ENCODE measurements at places on chromosomes 4 and X.
A peak's percentile ranks its signal among the peaks of the same experiment; 100 is the strongest.

DNA sequence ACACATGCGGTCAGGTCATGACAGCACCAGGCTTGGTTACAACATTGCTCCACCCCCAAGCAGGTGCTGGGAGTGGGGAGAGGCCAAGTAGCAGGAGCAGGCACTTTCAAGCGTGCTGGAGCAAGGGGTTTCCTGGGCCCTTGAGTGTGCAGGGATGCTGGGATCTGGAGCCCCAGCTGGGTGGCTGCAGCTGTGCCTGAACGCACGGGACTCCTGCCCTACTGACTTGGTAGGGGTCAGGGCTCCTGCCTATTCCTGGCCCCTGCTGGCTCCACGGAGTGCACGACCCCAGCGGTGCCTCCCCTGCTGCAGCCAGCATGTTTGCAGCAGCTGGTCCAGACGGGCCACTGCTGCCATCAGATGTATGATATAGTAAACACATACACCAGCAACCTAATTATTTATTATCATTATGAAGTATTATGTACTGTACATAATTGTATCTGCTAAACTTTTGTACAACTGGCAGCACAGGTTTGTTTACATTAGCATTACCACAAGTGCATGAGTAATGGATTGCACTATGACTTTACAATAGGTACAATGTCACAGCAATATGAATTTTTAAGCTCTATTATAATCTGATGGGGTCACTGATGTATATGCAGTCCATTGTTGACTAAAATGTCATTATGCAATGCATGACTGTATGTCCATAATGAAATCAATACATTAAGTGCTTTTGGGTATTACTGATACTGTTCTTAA is 620.6 kb downstream of the RAPGEF2 start:
- no peak for DNase-seq

DNA sequence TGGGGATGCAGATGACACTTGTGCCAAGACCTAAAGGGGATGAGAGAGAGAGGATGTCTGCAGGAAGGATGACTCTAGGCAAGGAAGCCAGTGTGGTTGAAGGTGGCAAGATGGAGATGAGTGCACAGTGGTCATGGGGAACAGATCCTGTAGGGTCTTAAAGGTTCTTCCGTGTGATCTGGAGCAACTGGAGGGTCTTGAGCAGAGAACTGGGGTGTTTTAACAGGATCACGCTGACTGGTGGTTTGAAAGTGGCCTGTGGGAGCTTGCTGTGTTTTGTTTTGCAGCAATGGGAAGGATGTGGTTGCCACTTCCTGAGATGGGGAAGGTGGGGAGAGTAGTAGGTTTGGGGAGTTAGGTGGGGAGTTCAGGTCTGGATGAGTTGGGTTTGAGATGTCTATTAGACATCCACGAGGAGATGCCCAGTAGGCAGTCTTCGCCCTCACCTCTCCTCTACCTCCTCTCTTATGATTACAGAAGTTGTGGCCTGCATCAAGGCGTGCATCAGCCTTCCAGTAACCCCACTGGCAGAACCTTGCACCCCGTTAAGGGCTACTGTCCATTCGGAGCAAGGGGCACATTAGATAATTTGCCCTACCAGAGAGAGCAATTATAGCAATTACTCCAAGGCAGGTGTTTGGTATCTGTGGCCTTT is 1.4 kb upstream of the STBD1 start:
- no peak for DNase-seq

DNA sequence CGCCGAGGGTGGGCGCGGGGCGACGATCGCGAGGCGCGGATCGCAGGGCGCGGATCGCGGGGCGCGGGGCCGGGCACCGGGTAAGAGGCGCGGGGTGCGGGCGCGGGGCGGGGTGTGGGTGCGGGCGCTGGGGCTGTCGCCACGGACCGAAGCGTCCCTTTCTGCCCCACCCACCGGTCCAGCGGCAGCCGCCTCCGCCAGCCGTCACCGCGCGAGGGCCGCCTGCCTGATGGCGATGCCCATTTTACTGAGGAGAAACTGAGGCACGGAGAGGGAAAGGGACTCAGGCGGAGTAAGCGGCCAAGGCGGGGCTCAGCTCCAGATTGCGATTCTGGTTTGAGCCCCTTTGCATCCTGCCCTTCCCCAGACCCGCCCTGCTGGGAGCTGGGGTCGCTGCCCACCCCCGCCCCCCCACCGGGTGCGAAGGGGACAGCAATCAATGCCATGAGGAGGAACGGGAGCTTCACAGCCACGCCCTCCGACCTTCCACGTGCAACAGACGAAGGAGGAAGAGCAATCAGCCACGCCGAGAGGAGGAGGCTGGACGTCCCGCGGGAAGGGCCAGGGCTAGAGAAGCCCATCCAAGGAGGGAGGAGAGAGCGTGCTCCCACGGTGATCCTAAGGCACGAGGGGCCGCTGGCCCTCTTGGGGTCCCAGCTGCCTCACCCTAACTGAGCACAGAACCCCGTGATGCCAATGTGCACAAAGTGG is 10.9 kb upstream of the MAN2B2 start:
- DNase-seq: no peak

DNA sequence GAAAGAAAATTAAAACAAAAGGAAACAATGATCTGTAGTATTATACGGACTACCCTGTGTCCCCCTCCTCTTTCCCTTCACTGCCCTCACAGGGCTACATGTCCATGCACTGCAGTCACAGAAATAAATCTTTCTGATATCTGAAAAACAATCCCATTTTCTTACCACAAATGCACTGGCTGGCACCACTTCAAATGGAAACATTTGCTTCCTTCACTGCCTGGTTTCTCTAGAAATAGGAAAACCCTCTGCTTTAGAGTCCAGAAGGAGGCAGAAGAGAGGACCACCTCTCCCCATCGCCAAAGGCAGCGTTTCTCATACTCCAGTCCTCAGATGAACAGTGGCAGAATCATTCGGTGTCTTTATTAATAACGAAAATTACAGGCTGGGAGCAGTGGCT is 98.2 kb downstream of the GRIA3 start:
- DNase-seq: no peak

- no peak for DNase-seq
Observed at GRCh38 chr4:79241846-79242245, 84.0 kb downstream of the NAA11 start.

- DNase-seq: no peak
Observed at GRCh38 chr4:25890571-25891485, 23.2 kb upstream of the SMIM20 start.

GRCh38 chr4:117447925-117448324 is 362.5 kb upstream of the TRAM1L1 start:
- DNase-seq: no peak

GRCh38 chrX:124455966-124456365 is 109.6 kb downstream of the SH2D1A start:
- no peak for DNase-seq

DNA sequence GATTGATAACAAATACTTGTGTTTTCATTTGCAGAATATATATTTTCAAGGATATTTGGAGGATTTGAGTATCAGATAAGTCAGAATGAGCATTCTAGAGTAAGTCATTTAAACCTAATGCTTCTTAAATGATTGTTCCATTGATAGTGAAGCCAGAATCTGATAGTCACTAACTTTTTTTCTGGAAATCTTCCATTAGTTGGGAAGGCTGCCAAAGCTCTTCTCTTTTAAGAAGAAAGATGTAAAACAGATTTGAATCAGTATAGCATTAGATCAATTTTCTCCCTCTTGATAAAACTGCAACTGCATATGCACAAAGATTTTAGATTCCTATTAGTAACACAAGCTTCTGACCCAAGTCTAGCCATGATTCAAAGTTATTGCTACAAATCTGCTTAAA is 256.7 kb downstream of the SPOCK3 start:
- DNase-seq: no peak

DNA sequence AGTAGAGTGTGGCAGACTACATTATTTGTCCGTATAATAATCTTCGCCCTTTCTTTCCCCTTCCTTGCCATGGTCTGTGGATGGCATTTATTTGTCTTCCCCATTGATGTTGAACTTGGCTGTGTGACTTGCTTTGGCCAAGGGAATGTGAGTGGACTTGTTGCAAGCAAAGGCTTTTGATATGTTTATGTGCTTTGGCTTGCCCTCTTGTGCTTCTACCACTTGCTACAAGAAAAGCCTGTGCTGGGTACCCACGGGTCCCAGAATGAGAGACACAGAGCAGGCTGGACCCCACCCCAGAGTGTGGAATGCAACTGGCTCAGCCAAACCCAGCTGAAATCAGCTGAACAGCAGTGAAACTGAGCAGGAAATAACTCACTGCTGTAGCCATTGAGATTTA is 63.0 kb downstream of the FAM184B start:
- no peak for DNase-seq

- DNase-seq: no peak
Observed at GRCh38 chr4:26533685-26534084, 43.4 kb upstream of the CCKAR start.

GRCh38 chr4:122151982-122152710 is at the start of gene BLTP1:
Gene BLTP1, plus strand, starts transcription at chr4:122152331. Its CDS starts 18,317 bp downstream, at chr4:122170648.
- peak; percentile 75 for DNase-seq

- no peak for DNase-seq
Observed at GRCh38 chrX:53086464-53086863, 4.3 kb downstream of the TSPYL2 start.

- no peak for DNase-seq
Observed at GRCh38 chr4:129822701-129823100, 726.7 kb downstream of the C4orf33 start.

DNA sequence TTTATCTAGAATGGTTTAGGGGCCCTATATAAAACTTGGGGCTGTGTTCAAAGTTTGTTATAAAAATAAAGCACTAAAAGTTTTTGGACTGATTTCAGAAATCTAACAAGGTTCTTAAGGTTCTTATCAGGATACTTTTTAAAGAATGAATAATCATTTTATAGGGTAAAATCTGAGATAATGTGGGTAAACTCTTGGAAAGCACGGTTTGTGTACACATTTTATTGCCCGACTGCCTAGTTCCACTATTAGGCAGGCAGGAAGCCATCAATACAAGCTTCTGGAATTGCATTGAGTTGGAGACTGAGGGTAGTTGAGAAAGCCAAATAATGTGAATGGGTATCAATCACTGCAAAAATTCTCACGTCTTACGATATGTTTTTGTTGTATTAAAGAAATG is 331.0 kb upstream of the PITX2 start:
- peak; percentile 1 for DNase-seq

DNA sequence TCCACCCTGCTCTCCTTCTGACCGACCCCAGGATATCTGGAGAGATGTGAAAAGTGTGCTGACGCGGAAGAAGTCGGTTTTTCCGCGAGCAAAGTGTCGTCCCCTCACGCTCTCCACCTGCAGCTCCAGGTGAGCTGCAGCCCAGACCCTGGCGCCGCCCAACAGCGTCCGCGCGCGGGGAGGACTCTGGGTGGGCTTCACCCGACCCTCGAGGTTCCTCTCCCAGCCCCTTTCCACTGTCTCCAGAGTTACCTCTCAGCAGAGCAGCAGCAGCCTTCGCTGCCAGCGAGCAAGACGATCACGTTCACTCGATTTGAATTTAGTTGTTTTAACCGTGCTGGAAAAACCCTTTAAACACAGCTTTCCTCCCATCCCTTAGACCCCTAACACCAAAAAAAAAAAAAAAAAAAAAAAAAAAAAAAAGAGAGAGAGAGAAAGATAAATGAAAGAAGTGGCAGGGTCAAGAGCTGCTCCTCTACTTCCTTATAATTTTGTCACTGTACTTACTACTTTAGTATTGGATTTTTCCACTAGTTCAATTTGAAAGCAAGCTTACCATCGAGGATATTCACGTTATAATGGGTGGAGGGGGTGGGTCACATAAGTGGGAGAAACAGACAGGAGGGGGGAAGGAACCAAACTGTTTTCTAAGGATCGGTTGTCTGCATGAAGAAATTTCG is 758 bp upstream of the NR3C2 start:
- peak; percentile 28 for DNase-seq

- DNase-seq: no peak
Observed at GRCh38 chrX:70168238-70169188, 8.8 kb upstream of the DGAT2L6 start.

DNA sequence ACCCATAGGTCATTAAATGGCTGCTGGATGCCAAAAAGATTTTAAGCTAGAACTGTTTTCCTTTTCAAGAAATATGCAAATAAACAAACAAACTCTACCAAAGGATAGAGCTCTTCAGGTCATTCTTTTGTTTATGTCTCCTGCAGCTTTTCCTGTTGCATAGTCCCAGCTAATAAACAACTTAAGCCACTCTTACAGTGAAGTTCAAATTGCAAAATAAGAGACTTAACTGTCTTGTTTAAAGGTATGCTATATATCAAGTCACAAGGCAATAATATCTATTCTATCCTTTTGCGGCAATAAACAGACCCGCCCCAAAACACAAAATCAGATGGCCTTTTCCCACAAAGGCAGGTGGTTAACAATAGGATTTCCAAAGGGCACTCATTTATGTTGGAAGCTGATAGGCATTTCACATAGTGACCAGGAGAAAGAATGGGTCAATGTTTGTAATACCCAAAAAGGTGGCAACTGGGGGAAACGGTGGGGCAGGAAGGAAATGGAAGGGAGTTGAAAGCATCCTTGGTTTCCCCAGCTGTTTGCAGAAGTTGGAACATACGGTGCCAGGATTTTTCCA is 15.3 kb downstream of the HAND2 start:
- no peak for DNase-seq

DNA sequence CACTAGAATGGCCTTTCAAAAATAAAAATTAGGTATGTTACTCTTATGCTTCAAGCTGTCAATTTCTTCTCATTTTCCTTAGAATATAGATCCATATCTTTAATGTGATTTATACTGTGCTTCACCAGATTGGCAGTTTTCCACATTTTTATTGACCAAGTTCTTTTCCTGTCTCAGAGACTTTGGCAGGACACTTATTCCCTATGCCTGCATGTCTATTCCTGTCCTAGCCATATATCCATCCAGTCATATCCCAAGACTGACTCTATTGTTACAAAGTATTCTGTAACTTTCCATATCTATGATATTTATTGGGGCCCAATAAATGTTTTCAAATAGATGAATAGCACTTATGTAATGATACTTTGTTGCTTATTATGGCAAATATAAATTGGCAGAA is 450.7 kb downstream of the GASK1B start:
- DNase-seq: no peak

DNA sequence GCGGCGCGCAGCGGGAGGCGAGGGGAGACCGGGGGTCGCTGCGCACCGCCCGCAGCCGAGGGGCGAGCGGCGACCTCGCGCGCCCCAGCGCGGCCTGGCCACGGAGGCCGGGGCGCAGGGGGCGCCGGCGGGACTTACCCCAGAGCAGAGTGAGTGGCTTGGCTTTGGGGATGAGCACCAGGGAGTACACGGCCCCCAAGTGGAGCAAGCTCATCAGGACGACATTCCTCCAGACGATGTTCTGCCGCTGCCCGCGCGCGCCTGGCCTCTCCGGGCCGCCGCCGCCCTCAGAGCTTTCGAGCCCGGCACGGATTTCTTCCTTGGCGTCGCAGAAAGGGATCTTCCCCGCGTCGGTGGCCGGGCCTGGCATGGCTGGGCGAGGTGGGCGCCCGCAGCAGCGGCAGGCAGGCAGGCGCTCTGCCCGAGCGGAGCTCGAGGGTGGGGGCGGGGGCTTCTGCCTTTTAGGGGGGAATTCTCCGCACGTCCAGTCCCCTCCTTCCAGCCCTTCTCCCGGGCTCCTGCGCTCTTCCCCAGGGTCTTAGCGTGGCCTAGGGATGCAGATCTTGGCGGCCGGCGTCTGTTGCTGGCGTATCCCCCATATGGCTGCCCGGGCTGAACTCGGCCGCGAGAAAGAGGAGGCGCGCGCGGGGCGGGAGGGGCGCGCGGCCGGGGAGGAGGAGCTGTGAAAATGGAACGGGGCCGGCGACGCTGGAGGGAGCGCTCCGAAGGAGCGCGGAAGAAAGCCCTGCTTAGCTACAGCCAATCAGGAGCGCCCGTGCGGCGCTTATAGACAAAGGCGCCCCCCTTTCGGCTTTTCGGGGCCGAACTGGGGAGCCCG is at the start of gene SCD5:
SCD5 (minus strand) TSS at position 629 of the 838 bp plus-strand sequence; CDS start at position 370, 259 bp downstream.
- peak; percentile 33 for DNase-seq

- no peak for DNase-seq
Observed at GRCh38 chr4:133668061-133668851, 519.2 kb downstream of the PCDH10 start.

- DNase-seq: no peak
Observed at GRCh38 chr4:172998527-172999469, 169.8 kb upstream of the GALNT7 start.

Data from HuH-7 (cell line).